ENCODE measurements at places on chromosomes 6 and 20.

GRCh38 chr6:37027036-37027720, 21.7 kb downstream of the FGD2 start:
- no peaks in the 10 kb centered on the region for H3K36me3 ChIP-seq
- H3K4me3 ChIP-seq = no peak overlapping the region
- H3K27ac ChIP-seq = no peak overlapping the region
- no peaks in the 10 kb centered on the region for H3K27me3 ChIP-seq
- no peaks in the 10 kb centered on the region for H3K4me1 ChIP-seq

GRCh38 chr6:9540534-9541126, 874.2 kb downstream of the TFAP2A start:
- no peaks in the 10 kb centered on the region for H3K4me1 ChIP-seq
- no peak for DNase-seq
- H3K4me3 ChIP-seq = no peak overlapping the region

DNA sequence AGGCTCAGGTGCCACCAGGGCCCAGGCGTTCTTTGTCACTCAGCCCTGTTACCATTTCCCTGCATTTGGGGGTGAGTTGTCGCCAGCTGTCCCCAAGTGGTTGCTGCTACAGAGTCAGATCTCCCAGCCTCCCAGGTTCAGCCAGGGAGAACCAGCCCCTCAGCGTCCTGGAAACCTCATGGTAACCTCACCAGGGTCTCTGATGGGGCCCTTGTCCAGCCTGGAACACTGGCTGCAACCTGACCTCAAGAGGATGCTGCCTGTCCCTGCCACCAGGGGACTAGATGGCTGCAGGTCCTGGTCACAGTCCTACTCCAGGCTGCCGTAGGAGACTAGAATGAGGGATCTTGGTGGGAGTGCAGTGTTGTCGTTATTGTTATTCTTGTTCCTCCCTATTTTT, 228.3 kb upstream of the PDE10A start:
- no peaks in the 10 kb centered on the region for H3K4me1 ChIP-seq
- H3K4me3 ChIP-seq = no peak overlapping the region
- DNase-seq = no peak
- no peak overlapping the region for H3K27ac ChIP-seq
- H3K27me3 ChIP-seq = peaks cover 2% of the 10 kb centered on the region
- no peaks in the 10 kb centered on the region for H3K36me3 ChIP-seq

DNA sequence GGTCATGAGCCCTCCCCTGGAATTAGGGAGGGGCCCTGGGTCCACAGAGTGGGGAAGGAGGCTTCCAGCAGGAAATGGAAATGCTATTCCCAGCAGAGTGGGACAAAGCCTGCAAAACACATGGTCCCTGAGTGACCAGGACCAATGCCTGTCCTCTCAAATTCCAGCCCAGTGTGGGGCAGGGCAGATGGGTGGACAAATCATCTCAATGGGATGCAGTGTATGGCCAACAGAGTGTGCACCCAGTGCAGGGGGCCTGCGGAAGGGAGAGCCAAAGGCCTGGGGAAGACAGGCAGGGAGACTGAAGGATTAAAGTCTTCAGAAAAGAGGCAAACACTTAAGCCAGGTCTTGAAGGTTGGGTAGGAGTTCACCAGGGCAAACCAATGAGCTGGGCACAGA, 28.7 kb upstream of the PHACTR3 start:
- DNase-seq = no peak
- H3K4me3 ChIP-seq = no peak overlapping the region
- no peak overlapping the region for H3K27ac ChIP-seq
- no peaks in the 10 kb centered on the region for H3K36me3 ChIP-seq
- H3K27me3 ChIP-seq = no peaks in the 10 kb centered on the region
- no peaks in the 10 kb centered on the region for H3K4me1 ChIP-seq

DNA sequence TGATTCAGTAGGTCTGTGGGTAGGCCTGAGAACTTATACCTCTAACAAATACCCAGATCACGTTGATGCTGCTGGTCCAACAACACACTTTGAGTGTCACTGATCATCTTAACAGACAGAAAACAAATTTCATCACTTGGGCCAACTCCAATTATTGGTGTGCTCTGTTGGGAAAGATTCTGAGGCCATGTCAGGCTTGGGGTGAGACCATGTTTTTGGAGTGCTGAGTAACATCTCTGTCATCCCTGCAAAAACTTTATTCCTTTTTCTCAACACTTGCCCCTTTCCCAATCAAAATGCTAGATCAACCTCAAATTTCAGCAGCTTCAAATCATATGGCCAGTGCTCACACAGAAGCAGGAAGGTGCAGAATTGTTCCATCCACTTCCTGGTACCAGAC, 108.8 kb upstream of the TENT5A start:
- H3K27ac ChIP-seq = no peak overlapping the region
- H3K4me3 ChIP-seq = no peak overlapping the region
- no peaks in the 10 kb centered on the region for H3K36me3 ChIP-seq
- no peaks in the 10 kb centered on the region for H3K4me1 ChIP-seq
- no peak for DNase-seq
- no peaks in the 10 kb centered on the region for H3K27me3 ChIP-seq

- no peak overlapping the region for H3K4me3 ChIP-seq
- H3K36me3 ChIP-seq = no peaks in the 10 kb centered on the region
- no peak for DNase-seq
- H3K27ac ChIP-seq = no peak overlapping the region
- no peaks in the 10 kb centered on the region for H3K27me3 ChIP-seq
- H3K4me1 ChIP-seq = no peaks in the 10 kb centered on the region
Observed at GRCh38 chr20:47490795-47491194, 10.9 kb upstream of the NCOA3 start.

DNA sequence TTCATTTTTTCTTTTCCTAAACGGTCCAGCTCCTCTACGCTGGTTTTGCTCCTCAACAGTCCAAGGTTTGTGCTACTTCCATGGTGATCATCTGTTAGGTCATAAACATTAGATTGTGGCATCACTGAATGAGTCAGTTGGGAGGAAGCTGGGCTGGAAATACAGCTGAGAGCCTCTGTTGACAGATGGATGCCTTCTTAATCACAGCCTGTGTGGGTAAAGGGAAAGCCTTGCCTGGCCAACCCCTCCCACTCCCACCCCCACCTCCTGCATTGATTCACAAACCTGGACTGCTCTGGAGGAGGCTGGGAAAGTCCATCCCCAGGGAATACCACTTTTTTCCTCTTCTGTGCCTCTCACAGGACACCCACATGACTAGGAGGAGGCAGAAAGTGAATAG, 180.6 kb upstream of the CCN2 start:
- no peak overlapping the region for H3K4me3 ChIP-seq
- no peaks in the 10 kb centered on the region for H3K36me3 ChIP-seq
- DNase-seq = no peak
- H3K4me1 ChIP-seq = peaks cover 6% of the 10 kb centered on the region
- H3K27ac ChIP-seq = no peak overlapping the region
- H3K27me3 ChIP-seq = no peaks in the 10 kb centered on the region

DNA sequence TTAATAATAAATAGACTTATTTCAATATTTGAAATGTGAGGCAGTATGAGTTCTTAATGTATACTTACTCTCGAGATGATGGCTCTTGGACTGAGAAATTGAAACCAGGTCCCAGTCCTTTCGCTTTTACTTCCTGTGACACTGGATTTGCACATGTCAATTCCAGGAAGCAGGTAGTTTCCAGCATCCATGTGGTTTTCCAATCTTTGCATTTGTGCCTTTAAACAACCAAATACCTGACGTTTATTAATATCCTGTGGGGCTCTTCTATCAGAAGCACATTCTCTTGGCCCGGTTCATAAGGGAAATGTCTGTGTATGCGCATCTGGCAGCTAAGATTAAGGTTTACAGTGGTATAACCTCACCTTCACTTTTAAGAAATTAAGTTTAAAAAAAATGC, 13.1 kb downstream of the UTRN start:
- no peak overlapping the region for H3K27ac ChIP-seq
- no peak overlapping the region for H3K4me3 ChIP-seq
- H3K4me1 ChIP-seq = peaks cover 3% of the 10 kb centered on the region
- H3K36me3 ChIP-seq = no peaks in the 10 kb centered on the region

DNA sequence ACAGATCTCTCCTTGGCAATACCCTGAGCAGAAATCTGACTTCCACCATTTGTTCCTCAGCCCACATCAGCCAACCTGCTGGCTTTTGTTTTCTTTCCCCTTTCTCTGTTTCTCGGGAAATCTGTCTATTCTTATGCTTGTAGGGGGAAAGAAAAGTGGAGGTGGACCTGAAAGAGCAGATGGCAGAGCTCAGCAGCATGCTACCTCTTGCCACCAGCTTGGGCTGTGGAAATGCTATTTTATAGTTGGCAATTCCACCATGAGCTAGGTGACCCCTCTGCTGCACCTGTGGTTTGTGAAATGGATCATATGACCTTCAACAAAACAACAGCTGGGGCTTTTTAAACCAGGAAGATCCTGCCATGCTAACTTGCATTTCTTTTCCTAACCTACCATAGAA, 6.8 kb upstream of the SPATS1 start:
- H3K4me1 ChIP-seq = no peaks in the 10 kb centered on the region
- H3K27me3 ChIP-seq = no peaks in the 10 kb centered on the region
- H3K4me3 ChIP-seq = no peak overlapping the region
- no peaks in the 10 kb centered on the region for H3K36me3 ChIP-seq
- no peak overlapping the region for H3K27ac ChIP-seq

GRCh38 chr20:62282877-62283503, 19.8 kb upstream of the ADRM1 start:
- peaks cover 26% of the 10 kb centered on the region for H3K36me3 ChIP-seq
- no peak overlapping the region for H3K27ac ChIP-seq
- no peak overlapping the region for H3K4me3 ChIP-seq
- no peaks in the 10 kb centered on the region for H3K27me3 ChIP-seq
- no peaks in the 10 kb centered on the region for H3K4me1 ChIP-seq

DNA sequence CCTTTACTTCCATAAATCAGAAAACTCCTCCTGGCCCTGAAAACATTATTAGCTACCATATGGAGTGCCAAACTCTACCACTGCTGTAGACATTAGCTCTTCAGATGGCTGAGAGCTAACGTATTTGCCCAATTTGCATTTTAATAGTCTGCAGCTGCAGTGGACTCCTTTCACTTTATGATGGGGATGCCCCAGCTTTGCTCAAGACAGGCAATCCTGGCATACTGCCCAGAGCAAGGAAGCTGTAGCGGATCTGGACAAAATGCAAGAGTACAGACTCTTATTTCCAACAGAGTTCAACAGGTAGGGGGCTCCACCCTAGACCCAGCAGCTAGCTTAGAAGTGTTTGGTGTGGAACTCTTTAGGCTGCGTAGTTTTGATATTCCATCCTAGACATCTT, 246.7 kb downstream of the FOXC1 start:
- H3K4me3 ChIP-seq = no peak overlapping the region
- no peak overlapping the region for H3K27ac ChIP-seq
- no peaks in the 10 kb centered on the region for H3K27me3 ChIP-seq
- no peak for DNase-seq
- H3K4me1 ChIP-seq = peaks cover 2% of the 10 kb centered on the region
- no peaks in the 10 kb centered on the region for H3K36me3 ChIP-seq

- DNase-seq = no peak
- H3K27me3 ChIP-seq = no peaks in the 10 kb centered on the region
- no peaks in the 10 kb centered on the region for H3K4me1 ChIP-seq
- H3K36me3 ChIP-seq = no peaks in the 10 kb centered on the region
Observed at GRCh38 chr20:36998652-36999051, 47.1 kb upstream of the SAMHD1 start.

DNA sequence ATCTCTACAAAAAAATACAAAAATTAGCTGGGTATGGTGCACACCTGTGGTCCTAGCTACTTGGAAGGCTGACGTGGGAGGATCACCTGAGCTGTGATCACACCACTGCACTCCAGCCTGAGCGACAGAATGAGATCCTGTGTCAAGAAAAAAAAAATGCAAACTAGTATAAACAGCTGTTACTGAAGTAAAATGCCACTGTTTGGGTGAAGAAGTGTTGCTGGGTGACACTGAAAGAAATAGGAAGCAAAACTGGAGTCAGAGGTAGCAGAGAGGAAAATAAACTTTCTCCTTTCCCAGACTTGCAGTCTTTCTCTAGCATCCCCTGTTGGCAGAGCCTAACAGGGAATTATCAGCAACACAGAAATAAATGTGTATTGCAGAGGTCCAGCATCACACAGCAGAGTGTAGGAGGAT, 241.2 kb upstream of the PREP start:
- DNase-seq = no peak
- H3K27ac ChIP-seq = no peak overlapping the region
- no peaks in the 10 kb centered on the region for H3K4me1 ChIP-seq
- H3K4me3 ChIP-seq = no peak overlapping the region
- no peaks in the 10 kb centered on the region for H3K36me3 ChIP-seq

GRCh38 chr6:92468066-92468465, 951.3 kb downstream of the EPHA7 start:
- H3K27me3 ChIP-seq = no peaks in the 10 kb centered on the region
- H3K4me3 ChIP-seq = no peak overlapping the region
- no peaks in the 10 kb centered on the region for H3K4me1 ChIP-seq
- H3K36me3 ChIP-seq = no peaks in the 10 kb centered on the region
- H3K27ac ChIP-seq = no peak overlapping the region

DNA sequence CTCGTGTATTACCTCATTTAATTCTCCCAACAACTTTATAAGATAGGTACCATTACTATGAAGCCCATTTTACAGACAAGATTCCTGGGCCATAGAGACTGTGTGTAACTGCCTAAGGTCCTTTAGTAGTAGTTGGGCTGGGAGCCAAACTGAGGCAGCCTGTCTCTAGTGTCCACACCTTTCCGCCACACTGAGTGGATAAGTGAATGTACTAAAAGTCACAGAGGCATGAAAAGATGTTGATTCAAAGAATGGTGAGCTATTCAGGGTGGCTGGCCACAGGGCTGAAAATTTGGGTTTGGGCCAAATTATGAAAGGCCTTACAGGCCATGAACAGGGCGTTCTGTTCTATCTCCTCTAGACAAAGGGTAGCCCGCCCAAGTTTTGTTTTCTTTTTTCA, 11.0 kb downstream of the CD24 start:
- DNase-seq = no peak
- H3K36me3 ChIP-seq = no peaks in the 10 kb centered on the region
- no peak overlapping the region for H3K4me3 ChIP-seq
- H3K27ac ChIP-seq = no peak overlapping the region
- H3K4me1 ChIP-seq = no peaks in the 10 kb centered on the region

- H3K27ac ChIP-seq = no peak overlapping the region
- no peak for DNase-seq
- H3K4me3 ChIP-seq = no peak overlapping the region
- H3K36me3 ChIP-seq = no peaks in the 10 kb centered on the region
- H3K4me1 ChIP-seq = peaks cover 2% of the 10 kb centered on the region
Observed at GRCh38 chr6:33114406-33114805, 38.6 kb downstream of the HLA-DPB1 start.

DNA sequence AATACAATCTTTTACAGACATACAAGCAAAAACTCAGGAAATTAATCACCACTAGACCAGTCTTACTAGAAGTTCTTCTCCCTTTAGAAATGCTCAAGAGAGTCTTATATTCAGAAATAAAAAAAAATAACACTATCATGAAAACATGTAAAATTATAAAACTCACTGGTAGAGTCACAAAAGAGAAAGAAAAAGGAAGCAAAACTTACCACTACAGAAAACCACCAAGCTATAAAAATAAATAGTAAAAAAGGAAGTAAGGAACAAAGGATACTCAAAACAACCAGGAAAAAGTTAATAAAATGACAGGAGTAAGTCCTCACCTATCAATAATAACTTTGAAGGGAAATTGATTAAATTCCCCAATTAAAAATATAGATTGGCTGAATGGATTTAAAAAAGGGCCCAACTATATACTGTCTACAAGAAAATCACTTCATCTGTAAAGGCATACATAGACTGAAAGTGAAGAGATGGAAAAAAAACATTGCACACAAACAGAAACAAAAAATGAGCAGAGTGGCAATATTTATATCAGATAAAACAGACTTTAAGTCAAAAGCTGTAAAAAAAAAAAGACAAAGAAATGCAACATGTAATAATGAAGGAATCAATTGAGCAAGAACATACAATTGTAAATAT, 489.5 kb downstream of the KIF16B start:
- no peaks in the 10 kb centered on the region for H3K36me3 ChIP-seq
- no peaks in the 10 kb centered on the region for H3K4me1 ChIP-seq
- no peak overlapping the region for H3K4me3 ChIP-seq
- no peak for DNase-seq

Data from iPS DF 6.9 (cell line).